ENCODE measurements at places on chromosomes 2 and 18. TPM values are rescaled to one million over a fixed set of nuclear protein-coding genes. Genes with fewer than 3 reads are reported as not detected.
A peak's percentile ranks its signal among the peaks of the same experiment; 100 is the strongest.

Gene TCF23
- polyA plus RNA-seq, result 0.26 TPM

- no peak for DNase-seq
Observed at GRCh38 chr2:177314722-177315264, 50.3 kb upstream of the NFE2L2 start.

DNA sequence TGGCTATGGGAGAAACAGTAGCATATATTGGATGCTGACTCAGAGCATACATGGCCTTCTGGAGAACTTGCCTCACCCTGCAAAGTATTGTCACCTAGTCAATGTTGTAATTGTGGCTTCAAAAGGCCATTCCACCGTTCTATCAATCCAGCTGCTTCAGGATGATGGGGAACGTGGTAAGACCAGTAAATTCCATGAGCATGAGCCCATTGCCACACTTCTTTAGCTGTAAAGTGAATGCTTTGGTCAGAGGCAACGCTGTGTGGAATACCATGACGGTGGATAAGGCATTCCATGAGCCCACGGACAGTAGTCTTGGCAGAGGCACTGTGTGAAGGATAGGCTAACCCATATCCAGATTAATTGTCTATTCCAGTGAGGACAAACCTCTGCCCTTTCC lies 1300.1 kb upstream of the ACVR2A start:
- no peak for DNase-seq

- peak; percentile 89 for DNase-seq
Observed at GRCh38 chr2:151097128-151097527, 164.5 kb downstream of the RBM43 start.

Gene SOX11
- polyA plus RNA-seq, result 24.0 TPM

Gene THADA
- polyA plus RNA-seq, result 15.6 TPM

Gene RFX8
- polyA plus RNA-seq, result not detected

GRCh38 chr2:150806336-150806735 lies 318.9 kb upstream of the RND3 start:
- DNase-seq, result no peak

DNA sequence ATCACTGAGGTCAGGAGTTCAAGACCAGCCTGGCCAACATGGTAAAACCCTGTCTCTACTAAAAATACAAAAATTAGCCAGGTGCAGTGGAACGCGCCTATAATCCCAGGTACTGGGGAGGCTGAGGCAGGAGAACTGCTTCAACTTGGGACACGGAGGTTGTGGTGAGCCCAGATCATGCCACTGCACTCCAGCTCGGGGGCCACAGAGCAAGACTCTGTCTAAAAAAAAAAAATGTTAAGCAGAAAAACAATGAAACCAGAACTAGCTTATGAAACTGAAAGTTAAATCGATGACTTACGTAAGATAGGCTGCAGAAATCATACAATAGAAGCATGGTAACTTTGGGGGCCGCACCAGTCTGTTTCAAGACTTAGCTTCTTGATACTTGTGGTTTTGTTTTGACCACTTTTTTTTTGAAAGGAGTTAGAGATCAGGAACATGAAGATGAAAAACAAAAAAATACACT lies 6.2 kb upstream of the GPR155 start:
- no peak for DNase-seq

Gene TNFRSF11A
- polyA plus RNA-seq, result 6.6 TPM

DNA sequence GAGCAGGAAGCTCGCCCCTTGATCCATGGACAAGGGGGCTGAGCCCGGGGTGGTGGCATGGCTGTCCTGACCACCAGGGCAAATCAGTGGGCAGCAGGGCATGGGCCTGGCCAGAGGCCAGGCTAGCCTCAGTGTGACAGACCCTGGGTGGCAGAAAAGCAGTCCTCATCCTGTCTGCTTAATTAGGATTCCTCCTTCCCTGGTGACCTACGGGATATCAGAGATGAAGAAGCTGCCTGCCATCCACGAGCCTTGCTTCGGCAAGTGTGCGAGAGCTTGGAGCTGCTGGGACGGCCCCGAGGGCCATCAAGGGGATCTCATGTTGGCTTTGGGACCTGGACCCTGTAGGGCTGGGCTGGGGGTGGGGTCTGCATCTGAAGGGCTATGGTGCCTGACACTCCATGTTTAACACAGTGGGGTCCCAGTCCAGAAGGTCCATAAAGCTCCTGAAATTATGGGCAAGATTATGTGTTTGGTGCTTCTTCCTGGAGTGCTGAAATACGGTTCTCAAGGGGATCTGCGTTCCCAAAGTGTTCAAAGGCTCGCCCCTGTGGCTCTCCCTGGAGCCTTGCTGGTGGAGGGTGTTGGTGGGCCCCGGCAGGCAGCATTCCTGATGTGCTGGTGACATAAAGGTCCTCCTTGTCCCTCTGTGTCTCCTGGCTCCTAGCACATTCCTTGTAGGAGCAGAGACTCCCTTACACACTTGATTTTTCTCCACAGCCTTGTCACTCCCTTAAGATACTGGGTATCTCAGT lies 52.6 kb downstream of the KCNIP3 start:
- DNase-seq, result no peak

DNA sequence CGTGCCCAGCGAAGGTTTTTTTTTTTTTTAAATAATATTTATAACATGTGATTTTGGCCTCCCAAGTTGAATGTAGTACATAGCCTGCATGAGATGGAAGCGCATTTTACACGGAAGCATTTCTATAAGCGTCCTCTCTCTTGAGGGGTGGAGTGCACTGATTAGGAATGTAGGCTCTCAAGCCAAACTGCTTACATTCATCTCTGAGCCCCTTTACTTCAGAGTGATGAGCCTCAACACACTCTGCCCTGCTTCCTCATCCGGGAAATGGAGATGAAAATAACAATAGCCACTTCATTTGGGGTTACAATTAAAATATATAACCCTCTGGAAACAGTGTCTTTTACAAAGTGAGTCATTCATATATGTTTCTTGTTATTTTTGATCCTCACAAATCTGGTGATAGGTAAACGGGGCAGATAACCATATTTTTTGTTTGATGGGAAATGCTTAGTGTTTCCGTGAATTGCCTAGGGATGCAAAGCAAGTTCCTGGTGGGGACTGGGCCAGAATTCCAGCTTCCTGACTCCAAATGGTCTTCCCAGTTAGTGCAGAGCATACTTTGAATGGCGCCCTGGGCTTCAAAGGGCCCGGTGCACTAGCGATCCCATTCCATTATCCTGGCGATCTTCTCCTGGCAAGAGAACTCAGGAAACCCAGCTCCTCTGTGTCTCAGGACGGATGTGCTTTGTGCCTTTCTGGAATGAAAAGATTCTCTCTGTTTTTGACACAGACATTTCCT lies 124.3 kb downstream of the PIEZO2 start:
- DNase-seq, result no peak

GRCh38 chr2:12333293-12333692 lies 383.4 kb upstream of the TRIB2 start:
- no peak for DNase-seq

- DNase-seq, result peak; percentile 17
Observed at GRCh38 chr2:56334622-56335021, 150.8 kb downstream of the CCDC85A start.

Gene C2orf80
- not detected for polyA plus RNA-seq

DNA sequence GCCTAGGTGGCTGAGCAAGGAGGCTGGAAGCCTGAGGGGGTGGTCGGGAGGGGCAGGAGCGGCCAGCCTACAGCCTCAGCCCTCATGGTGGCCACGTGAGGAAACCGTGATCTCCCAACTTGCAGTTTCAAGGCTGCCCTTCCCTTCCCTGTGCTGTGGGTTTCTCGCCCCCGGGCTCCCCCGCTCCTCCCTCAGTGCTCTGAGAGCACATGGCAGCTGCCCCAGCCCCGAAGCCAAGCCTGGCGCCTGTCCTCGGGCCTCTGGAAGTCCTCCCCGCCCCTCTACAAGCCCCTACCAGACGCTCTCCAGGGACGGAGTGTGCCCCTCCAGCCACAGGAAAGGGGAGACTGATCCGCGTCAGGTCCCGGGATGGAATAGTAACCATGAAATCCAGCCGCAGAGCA lies 586 bp upstream of the ANKRD23 start:
- DNase-seq, result no peak

Gene SF3B6
- polyA plus RNA-seq, result 87.7 TPM

DNA sequence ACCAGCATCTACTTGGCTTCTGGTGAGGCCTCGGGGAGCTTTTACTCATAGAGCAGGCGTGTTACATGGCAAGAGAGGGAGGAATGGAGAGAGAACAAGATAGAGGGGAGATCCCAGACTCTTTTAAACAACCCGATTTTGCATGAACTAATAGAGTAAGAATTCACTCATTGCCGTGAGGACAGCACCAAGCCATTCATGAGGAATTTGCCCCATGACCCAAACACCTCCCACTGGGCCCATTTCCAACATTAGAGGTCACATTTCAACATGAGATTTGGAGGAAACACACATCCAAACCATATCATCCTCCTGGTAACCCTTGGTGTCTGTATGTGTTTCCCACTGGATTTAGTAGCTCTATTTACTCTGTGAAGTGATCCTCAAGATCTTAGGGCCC lies 249.9 kb upstream of the SP5 start:
- no peak for DNase-seq

DNA sequence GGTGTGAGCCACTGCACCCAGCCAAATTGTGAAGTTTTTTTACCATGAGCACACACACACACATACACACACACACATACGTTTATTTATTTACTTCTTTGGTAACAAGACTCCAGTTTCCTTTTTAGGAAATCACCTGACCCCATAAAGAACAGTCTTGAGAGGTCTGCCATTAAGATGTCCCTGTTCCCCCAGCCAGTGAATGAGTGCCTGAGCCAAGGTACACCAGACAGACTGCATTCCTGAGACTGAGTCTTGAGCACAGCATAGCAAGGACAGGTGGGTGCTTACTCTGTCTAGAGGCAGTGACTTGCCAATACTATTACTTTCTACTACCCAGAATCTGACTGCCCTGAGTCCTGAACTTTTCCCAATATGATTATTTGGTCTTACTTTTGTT lies 167.2 kb upstream of the SATB2 start:
- no peak for DNase-seq

- no peak for DNase-seq
Observed at GRCh38 chr18:57834616-57835015, 31.5 kb upstream of the ATP8B1 start.

DNA sequence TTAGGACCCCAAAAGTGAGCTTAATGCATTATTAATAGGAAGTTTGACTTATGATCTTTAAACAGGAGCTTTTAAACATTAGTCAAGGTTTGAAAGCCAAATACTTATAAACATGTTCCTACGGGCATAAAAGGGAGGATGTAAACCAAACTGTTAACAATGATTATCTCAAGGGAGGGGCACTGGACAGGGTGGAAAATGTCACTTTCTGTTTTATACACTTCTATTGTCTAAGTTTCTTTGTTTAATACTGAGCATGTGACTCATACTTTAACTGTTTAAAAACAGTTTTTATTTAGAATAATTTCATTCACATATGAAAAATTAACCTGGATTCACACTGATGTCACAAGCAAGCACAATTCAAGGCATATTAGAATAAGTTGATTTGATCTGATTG lies 18.3 kb upstream of the ITGA6 start:
- DNase-seq, result no peak

Measured in muscle of arm (tissue), 14 donors.